C1 segment of cervical spinal cord (tissue), 14 donors: ENCODE measurements at places on chromosomes 6 and 20.

DNA sequence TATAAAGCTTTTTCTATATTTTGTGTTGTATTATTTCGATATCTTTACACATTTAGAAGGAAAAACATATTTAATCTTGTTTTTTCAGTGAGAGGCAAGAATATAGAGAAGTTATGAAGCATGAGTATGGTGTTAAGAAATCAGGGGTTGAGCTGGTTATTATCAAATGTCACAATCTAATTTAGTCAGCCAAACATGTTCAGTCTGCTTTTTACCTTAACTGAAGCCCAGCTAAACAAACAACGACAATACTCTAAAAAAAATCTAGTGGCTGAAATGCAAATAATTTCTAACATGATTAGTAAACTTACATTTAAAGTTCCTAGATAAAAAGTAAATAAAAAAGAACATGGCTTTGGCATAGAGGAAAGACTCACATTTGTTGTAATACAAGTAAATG lies 433.8 kb upstream of the NRSN1 start:
- DNase-seq, result no peak

GRCh38 chr20:63330084-63330760 lies 30.9 kb downstream of the CHRNA4 start:
- no peak for DNase-seq

- DNase-seq, result no peak
Observed at GRCh38 chr6:146300521-146300920, 243.1 kb upstream of the RAB32 start.

GRCh38 chr6:165637586-165637985 lies 25.5 kb downstream of the PDE10A start:
- no peak for DNase-seq

GRCh38 chr20:51313358-51313827 lies 229.1 kb downstream of the NFATC2 start:
- DNase-seq, result no peak

- DNase-seq, result no peak
Observed at GRCh38 chr6:38057994-38058393, 238.5 kb downstream of the ZFAND3 start.

DNA sequence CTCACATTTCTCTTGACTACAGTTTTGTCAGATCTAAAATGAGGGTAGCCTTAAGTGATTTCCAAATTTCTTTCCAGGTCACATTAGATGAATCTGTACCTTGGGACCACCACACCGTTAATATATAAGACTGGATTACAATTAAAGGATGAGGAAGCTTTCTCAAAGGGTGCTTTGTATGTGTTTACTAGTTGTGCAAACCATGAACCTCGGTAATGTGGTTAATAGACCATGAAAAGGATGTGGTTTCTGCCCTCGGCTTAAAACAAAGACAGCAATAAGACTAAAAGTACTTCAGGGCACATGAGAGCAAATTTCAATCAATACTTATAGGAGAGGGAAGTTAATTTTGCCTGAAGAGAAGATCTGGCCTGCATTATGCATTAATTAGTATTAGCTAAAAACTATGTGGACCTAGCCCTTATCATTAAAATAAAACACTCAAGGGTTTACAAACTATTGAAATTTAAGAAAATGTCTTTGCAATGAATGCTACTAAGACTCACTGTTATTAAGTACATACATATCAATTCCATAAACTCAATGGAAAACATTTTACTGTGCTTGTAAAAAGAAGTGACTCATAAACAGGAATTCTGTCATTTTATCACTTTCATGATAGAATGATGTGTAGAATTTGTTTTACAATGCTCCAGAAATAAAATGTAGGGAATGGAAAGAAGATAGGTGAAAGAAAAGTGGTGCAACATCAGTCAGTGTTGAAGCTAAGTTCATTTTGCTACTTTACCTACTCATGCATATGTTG lies 936 bp upstream of the TMX4 start:
- DNase-seq, result no peak

DNA sequence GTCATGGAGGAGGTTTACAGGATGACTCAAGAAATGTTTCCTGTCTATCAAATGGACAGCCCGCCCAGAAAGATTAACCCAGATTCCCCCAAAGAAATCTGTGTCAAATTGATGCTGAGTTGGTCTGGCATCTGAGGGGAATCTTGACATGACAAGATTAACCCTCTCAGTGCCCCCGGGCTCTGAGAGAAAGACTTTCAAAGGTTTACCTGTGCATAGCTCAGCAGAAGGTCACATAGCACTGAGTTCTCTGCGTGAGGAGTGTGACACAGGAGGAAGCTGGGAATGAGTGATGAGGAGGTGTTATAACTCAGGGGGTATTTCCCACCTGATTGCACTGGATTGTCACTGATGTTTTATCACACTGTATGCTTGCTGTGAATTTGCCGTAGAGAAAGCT lies 601.2 kb downstream of the DHX35 start:
- no peak for DNase-seq

- no peak for DNase-seq
Observed at GRCh38 chr6:87281426-87281825, 41.0 kb upstream of the SMIM8 start.

GRCh38 chr6:39266375-39266774 lies 37.1 kb upstream of the KCNK5 start:
- DNase-seq, result no peak
